ENCODE measurements at places on chromosomes 7 and 10.

DNA sequence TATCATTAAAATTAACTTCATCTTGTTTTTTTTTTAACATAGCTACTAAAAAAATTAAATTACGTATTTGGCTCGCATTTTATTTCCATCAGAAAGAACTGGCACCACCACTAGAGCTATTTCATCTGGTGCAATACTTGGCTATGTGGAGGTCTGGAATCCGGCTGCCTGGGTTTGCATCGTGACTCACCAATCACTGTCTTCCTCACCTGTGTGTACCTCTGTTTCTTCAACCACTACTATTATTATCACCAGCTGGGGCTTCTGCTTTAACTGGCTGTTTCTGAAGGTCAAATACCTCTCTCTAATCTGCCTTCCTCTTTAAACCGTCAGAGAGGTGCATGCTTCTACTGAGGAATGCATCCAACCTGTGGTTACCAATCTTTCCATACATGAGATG is 6.5 kb downstream of the WDR91 start:
- DNase-seq: no peak

GRCh38 chr10:17785276-17785930 is 23.7 kb upstream of the MRC1 start:
- peak; percentile 25 for DNase-seq

DNA sequence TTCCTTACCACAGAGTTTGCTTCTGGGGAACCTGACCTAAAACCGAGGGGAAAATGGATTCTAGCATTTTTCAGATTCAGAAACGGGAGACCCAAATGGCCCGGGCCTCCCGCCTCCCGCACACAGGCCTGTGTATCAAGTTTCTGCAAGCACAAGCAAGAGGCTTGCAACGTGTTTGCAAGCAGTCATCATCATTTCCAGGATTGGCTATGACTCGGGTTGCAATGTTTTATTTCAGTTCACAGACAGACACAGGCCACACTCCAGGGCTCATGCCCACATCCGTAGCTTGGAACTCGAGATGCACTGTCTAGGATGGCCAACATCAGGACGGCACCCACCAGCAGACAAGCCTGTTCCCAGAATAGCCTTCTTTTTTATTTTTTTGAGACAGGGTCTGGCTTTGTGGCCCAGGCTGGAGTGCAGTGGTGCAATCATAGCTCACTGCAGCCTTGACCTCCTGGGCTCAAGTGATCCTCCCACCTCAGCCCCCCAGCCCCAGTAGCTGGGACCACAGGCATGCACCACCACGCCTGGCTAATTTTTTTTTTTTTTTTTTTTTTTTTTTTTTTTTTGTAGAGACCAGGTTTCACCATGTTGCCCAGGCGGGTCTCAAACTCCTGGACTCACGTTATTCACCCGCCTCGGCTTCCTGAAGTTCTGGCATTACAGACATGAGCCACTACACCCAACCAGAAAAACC is 68.1 kb upstream of the FOXK1 start:
- DNase-seq: peak; percentile 92

- DNase-seq: no peak
These were observed 40.4 kb upstream of the ZNF32 start for GRCh38 chr10:43689007-43689491.

- DNase-seq: no peak
These were observed 93.6 kb downstream of the GPR37 start for GRCh38 chr7:124672011-124672410.

- DNase-seq: peak; percentile 69
These were observed 15.9 kb upstream of the ADCK2 start for GRCh38 chr7:140656548-140657515.

GRCh38 chr7:2959828-2960599 is 83.7 kb downstream of the CARD11 start:
- no peak for DNase-seq

- DNase-seq: peak; percentile 80
These were observed 98.6 kb downstream of the MYOF start for GRCh38 chr10:93383562-93383981.

DNA sequence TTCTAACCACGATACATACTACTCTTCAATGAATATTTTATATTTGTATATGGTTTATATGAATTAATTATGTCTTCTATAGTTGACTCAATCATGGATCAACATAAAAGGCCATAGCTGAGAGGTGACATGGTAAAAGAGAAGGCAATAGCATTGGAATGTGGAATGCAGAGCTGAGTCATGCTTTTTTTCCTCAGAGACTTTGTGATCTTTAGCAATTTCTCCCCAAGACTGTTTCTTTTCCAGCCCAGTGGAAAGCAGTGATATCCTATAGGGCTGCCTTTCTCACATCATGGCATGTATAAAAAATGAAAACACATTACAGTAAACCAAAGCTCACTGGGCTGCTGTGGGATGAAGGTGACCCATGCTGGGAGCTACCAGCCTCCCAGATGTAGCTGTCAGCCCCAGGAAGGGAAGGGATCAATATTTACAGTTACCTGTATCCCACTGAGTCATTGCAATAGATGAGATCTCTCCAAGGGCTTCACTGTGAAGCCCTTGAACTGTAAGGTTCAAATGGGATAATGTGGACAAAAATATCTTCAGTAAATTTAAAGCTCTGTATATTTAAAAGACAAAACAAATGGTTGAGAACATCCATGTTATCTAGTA is 30.2 kb downstream of the SLC39A12 start:
- peak; percentile 84 for DNase-seq

- no peak for DNase-seq
These were observed 22.0 kb upstream of the MYL10 start for GRCh38 chr7:101651112-101651511.

- no peak for DNase-seq
These were observed 14.1 kb upstream of the TNPO3 start for GRCh38 chr7:129069021-129069420.
